Immature natural killer cell (primary cell): ENCODE measurements at places on chromosomes 11 and 22. TPM values are rescaled to one million over a fixed set of nuclear protein-coding genes. Genes with fewer than 3 reads are reported as not detected.

DNA sequence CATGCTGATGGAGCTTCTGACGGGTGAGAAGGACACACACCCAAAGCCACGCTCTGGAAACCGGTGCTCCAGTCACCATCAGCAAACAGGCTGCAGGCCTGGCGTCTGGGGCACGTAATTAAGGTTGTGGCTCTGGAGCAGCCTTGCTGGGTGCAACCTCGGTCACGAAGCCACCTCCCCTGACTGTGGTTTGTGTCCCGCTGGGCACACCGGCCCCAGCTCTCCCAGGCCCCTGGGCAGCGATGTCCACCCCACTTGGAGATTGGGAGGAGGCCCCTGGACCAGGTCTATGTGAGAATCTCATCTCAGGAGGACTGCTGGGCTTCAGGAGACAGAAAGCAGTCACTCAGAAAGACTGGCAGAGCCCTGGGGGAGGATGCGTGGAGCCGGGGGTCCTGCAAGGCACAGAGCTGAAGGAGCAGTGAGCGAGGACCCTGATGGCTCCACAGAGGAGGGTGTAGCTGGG lies 631.6 kb downstream of the BRD1 start:
- DNase-seq = no peak
- no peak overlapping the region for H3K27ac ChIP-seq
- no peak overlapping the region for H3K4me3 ChIP-seq
- H3K36me3 ChIP-seq = no peaks in the 10 kb centered on the region

DNA sequence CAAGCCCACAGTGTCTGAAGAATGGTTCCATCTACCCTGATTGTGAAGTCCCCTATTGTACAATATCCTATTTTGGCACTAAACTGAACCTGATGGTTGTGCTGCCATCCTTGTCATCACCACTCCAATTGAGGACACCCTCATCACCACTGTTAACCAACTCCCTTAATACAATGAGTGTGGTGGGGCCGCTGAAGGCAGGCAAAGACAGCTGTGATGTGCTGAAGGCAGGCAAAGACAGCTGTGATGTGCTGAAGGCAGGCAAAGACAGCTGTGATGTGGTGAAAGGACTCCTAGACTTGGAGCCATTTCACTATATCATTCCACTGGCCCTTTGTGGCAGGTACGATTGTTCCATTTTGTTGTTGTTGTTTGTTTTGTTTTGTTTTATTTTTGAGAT lies 481.6 kb downstream of the SOX6 start:
- H3K36me3 ChIP-seq = no peaks in the 10 kb centered on the region
- DNase-seq = no peak
- H3K4me3 ChIP-seq = no peak overlapping the region
- no peak overlapping the region for H3K27ac ChIP-seq
- no peaks in the 10 kb centered on the region for H3K27me3 ChIP-seq
- H3K4me1 ChIP-seq = no peaks in the 10 kb centered on the region

- H3K27me3 ChIP-seq = peaks cover 1% of the 10 kb centered on the region
- no peak overlapping the region for H3K27ac ChIP-seq
- no peak overlapping the region for H3K4me3 ChIP-seq
- no peaks in the 10 kb centered on the region for H3K36me3 ChIP-seq
- H3K4me1 ChIP-seq = peaks cover 19% of the 10 kb centered on the region
Measured at GRCh38 chr11:61780581-61781162, 11.7 kb downstream of the TMEM258 start.

Gene OR52A1
- polyA plus RNA-seq = not detected

Gene NNMT
- not detected for polyA plus RNA-seq

Gene PRG3
- polyA plus RNA-seq = not detected

DNA sequence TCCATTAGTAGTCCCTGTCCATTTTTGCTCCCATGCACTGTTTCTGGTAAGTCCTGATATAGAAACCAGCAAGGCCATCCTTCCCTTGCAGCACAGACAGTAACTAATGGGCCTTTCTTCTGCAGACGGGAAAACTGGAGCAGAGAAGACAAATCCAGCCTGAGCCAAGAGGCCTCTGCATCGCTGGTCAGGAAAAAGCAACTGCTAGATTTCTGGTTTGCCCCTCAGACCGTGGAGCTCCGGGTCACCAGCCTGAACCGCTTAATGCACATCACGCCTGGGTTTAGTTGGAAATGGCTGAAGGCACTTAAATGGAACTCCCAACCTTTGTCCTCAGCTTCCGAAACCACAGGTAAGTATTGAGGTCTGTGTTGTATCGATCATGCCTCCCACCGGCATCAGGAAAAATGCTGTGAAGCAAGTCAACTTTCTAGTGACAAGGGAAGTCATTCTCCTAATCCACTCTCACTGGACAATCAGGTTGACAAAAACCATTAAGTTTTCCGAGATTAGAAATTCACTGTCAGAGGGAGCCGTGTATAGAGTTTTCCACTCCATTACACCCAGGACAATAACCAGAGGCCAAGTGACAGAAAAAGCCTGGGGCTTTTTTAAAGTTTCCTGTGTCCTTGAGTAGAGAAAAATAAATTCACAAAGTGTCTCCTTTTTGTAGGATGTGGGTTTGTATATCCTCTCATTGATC lies 14.8 kb upstream of the LMO2 start:
- DNase-seq = no peak
- H3K4me3 ChIP-seq = no peak overlapping the region
- H3K4me1 ChIP-seq = peaks cover 2% of the 10 kb centered on the region
- peaks cover 27% of the 10 kb centered on the region for H3K27me3 ChIP-seq
- H3K27ac ChIP-seq = no peak overlapping the region
- no peaks in the 10 kb centered on the region for H3K36me3 ChIP-seq

Gene GAS2L1
- 1.2 TPM for polyA plus RNA-seq

Gene POU2AF2
- polyA plus RNA-seq = not detected

- no peaks in the 10 kb centered on the region for H3K4me1 ChIP-seq
- H3K4me3 ChIP-seq = no peak overlapping the region
- no peak for DNase-seq
- no peak overlapping the region for H3K27ac ChIP-seq
Measured at GRCh38 chr11:22554221-22554620, 71.4 kb downstream of the FANCF start.

DNA sequence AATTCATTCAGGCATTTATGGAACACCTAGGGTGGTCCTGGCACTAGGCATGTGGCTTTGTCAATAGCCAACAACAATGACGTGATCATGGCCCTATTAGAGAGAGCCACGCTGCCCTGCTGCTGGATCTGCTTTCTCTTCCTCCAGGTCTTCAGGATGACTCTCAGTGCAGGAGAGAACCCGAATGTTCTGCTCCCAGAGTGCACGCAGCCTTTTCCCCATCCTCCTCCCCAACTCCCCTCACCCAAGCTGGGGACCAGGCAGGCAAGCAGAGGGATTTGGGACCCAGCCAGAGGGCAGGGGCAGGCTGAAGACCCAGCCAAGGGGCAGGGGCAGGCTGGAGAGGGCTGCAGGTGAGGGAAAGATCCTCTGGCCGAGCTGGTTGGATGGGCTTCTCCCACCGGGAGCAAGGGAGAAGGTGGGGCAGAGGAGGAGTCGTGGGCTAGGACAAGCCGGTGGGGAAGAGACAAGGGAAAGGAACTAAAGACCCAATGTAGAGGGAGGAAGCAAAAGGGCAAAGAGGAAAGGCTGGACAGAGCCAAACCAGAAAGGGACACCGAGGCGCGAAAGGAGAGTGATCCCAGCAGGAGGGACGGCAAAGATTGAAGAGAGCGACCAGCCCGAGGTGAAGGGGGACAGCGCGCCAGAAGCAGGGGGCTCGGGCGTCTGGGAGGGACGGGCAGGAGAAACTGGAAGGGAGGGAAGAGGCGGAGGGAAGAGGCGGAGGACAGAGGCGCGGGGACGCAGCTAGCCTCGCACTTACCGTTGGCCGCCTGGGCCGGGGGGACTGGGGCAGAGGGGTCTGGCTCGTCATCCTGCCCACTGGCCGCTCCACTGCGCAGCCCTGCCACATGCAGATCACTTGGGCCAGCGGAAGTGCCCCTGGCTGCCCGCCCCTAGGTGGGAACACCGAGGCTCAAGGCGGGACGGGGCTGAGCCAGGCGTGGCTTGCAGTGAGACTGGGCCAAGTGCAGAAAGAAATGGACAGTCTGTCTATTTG lies at the start of gene KCTD14:
KCTD14 (minus strand) TSS at position 880 of the 1,000 bp plus-strand sequence; CDS start at position 853, 27 bp downstream.
- no peaks in the 10 kb centered on the region for H3K36me3 ChIP-seq
- DNase-seq = no peak
- peaks cover 2% of the 10 kb centered on the region for H3K27me3 ChIP-seq
- no peaks in the 10 kb centered on the region for H3K4me1 ChIP-seq

DNA sequence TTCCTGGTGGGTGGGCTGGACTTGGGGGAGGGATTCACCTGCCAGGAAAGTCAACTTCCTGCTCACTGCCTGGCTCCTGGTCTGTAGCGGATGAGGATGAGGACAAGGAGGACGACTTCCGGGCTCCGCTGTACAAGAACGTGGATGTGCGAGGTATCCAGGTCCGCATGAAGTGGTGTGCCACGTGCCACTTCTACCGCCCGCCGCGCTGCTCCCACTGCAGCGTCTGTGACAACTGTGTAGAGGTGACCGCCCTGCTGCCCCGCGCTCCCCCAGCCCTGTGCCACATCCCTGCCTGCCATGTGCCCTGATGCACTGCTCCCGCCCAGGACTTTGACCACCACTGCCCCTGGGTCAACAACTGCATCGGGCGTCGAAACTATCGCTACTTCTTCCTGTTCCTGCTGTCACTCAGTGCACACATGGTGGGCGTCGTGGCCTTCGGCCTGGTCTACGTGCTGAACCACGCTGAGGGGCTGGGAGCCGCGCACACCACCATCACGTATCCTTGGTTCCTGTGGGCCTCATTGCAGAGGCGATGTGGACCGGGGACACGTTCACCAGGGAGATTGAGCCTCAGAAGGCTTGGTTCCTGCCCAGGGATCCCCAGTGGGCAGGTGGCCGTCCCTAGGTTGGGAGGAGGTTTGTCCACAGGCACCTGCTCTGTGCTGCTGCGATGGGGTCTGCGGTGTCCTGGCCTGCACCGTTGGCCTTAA lies 7.9 kb downstream of the ZDHHC8 start:
- H3K36me3 ChIP-seq = no peaks in the 10 kb centered on the region
- no peak overlapping the region for H3K27ac ChIP-seq
- no peaks in the 10 kb centered on the region for H3K27me3 ChIP-seq
- DNase-seq = no peak

GRCh38 chr22:46574993-46575910 lies 37.8 kb upstream of the CELSR1 start:
- H3K27ac ChIP-seq = peak overlapping the region; percentile 80
- H3K4me3 ChIP-seq = peak overlapping the region; percentile 76
- H3K4me1 ChIP-seq = peaks cover 36% of the 10 kb centered on the region
- no peaks in the 10 kb centered on the region for H3K36me3 ChIP-seq
- DNase-seq = no peak

Gene CASP5
- not detected for polyA plus RNA-seq

DNA sequence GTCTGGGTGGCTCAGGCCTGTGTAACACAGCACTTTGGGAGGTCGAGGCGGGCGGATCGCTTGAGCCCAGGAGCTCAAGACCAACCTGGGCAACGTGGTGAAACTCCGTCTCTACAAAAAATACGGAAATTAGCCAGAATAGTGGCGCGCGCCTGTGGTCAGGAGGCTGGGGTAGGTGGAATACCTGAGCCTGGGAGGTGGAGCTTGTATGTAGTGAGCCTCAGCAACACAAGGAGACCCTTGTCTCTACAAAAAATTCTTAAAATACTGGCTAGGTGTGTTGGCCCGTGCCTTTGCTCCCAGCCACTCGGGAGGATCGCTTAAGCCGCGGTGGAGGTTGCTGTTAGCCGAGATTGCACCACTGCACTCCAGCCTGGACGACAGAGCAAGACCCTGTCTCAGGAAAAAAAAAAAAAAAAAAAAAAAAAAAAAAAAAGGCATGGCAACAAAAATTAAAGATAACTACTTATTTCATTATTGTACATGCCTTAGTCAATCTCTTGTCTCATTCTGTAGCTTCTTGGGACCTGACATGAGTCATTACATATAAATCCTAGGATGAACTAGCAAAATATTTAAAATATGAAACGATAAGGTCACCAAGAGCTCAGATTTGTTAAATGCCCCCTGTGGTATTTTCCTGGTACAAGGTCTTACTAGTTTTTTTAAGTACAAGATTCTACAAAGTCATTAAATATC lies 1.1 kb downstream of the TAF1D start:
- H3K4me3 ChIP-seq = peak overlapping the region; percentile 100
- peak overlapping the region; percentile 100 for H3K27ac ChIP-seq
- no peak for DNase-seq

DNA sequence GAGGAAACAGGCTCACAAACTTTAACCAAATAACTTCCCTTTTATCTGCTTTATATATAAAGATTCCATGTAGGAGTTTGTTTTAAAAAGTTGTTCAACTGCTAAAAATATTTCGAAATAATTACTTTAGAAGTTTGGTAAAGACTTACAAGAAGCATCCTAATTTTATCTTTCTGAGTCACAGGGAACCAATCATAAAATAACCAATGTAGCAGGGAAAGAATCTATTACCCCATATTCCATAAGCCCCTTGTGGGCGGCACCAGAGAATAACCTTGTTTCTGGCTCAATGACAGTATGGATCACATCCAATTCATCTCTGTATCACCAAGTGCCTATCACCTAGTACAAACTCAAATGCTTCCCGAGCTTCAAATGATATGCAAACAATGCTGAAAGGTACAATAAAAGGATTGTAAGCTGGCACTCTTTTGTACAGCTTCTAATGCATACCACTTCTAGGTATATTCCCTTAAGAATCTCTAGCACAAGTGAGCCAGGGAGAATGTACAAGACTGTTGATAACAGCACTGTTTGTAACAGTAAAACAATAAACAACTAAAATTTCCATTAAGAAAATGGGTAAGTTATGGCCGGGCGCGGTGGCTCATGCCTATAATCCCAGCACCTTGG lies 158.4 kb downstream of the ATG16L2 start:
- no peak overlapping the region for H3K4me3 ChIP-seq
- H3K36me3 ChIP-seq = peaks cover 4% of the 10 kb centered on the region
- no peak for DNase-seq
- no peak overlapping the region for H3K27ac ChIP-seq

DNA sequence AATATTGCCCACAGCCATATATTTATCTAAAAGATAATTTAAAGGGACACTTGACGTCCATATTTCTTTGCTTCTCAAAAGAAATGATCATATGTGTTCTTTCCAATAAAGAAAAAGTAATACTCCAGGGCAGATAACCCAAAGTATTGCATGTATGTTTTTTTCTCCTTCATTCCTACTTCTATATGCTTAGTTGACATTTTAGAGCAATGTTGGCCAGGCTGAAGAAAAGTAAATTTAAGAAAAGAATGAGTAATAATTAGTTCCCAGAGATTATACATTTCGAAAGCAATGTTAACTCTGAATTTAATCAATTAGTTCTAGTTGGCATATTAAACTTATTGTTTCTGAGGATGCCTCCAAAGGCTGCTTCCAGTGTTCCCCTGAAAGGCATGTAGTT lies 48.2 kb downstream of the DNAJC24 start:
- peaks cover 4% of the 10 kb centered on the region for H3K27me3 ChIP-seq
- no peak for DNase-seq
- no peak overlapping the region for H3K27ac ChIP-seq
- H3K4me1 ChIP-seq = no peaks in the 10 kb centered on the region
- H3K4me3 ChIP-seq = no peak overlapping the region
- peaks cover 12% of the 10 kb centered on the region for H3K36me3 ChIP-seq

GRCh38 chr11:68778205-68778604 lies 26.9 kb upstream of the TESMIN start:
- no peak overlapping the region for H3K27ac ChIP-seq
- no peaks in the 10 kb centered on the region for H3K4me1 ChIP-seq
- no peak overlapping the region for H3K4me3 ChIP-seq
- peaks cover 19% of the 10 kb centered on the region for H3K36me3 ChIP-seq
- no peak for DNase-seq

GRCh38 chr11:65355776-65356393 lies 1.3 kb downstream of the TIGD3 start:
- H3K36me3 ChIP-seq = peaks cover 11% of the 10 kb centered on the region
- DNase-seq = no peak
- peak overlapping the region; percentile 64 for H3K27ac ChIP-seq
- H3K4me1 ChIP-seq = peaks cover 23% of the 10 kb centered on the region

Gene IPO7
- 4.9 TPM for polyA plus RNA-seq

Gene FAM181B
- polyA plus RNA-seq = not detected

GRCh38 chr11:2718817-2719438 lies 19.1 kb upstream of the KCNQ1OT1 start:
- no peak overlapping the region for H3K4me3 ChIP-seq
- no peak overlapping the region for H3K27ac ChIP-seq
- no peaks in the 10 kb centered on the region for H3K36me3 ChIP-seq
- H3K4me1 ChIP-seq = no peaks in the 10 kb centered on the region
